T-helper 17 cell (primary cell): ENCODE measurements at places on chromosomes 6 and 20.

DNA sequence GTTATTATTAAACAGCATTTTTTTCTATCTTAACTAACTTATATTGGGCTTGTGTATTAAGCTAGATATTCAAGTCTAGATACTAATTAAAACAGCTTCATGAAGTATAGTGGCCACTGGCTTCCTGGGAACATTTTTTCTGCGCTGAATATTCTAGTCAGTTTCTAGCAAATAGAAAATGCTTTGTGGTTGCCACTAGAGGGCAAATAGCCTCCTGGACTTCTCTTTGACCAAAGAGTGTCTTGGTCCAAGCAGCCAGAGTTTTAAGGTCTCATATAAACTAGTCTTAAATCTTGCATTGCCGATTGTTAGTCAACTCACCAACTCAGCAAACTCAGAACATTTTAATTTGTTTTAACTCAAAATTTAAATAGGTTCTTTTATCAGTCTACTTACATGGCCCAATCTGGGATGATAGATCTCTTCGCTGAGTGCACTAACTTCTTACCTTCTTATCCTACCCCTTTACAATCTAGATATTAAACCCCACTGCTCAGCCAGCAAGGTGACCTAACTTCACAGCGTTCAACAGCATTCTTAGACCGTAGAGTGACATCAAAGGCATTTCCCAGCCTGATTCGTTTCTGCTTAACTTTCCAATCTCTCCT is 24.6 kb upstream of the ID4 start:
- DNase-seq, result no peak

DNA sequence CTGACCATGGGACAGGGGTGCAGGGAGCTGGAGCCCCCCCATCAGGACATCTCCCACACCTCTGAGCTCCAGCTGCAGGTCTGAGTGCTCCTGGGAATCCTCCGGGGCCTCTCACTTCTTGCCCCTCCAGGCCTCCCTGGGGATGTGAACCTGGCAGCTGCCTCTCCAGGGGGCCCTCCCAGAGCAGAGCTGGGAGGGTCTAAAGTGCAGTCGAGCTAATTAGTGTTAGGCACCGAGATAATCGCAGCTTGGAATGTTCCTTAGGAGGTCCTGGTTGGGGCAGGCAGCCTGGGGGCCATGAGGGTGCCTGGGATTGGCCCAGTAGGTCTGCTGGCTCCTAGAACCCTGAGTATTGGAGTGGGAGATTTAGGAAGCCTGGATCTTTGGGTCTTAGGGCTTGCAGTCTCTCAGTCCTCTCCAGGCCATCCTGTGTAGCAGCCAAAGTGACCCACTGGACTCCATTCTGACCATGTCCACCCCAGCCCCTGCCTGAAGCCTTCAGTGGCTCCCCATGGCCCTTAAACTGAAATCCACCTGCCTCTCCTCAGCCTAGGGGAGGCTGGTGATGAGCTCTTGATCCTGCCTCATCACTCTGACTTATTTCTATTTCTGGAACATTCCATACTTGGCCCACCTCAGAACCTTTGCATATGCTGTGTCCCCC is 26.0 kb downstream of the CEBPB start:
- no peak for DNase-seq

DNA sequence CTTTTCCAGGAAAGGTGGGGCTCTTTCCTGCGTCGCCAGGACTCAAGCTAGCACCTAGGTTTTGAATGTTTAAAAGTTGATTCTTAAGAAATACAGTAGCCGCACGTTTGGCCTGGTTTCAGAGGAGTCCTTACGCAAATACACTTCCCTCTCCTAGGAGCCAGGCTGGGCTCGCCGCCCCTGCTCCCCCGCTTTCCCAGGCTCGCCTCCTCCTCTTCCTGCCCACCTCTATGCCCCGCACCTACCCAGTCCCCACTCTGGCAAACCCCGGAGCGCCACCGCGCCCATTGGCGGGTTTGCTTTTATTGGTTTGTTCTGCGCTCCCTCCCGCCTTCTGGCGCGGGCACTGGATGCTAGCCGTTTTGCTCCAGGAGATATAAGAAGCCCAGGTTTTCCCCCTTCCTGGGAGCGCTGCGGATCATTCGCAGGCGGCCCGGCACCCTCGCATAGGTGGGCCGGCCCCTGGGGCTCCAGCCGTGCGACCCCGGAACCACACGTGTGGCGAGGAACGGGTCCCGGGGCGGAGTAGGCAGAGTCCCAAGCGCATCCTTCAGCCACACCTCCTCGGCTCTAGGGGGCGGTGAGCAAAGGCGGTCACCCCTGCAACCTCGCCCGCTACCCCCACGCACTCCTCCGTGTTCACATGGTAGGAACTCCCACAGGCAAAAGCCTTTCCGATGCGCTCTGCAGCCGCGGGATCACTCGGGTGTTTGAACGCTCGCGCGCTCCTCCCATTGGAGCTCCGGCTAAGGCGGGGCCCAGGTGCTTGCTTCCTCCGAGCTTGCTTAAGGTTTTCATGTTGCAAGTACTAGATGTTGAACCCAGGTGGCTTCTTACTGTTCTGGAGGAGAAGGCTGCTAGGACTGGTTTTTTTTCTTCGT is 119.0 kb downstream of the RTN4IP1 start:
- DNase-seq, result peak; percentile 69

DNA sequence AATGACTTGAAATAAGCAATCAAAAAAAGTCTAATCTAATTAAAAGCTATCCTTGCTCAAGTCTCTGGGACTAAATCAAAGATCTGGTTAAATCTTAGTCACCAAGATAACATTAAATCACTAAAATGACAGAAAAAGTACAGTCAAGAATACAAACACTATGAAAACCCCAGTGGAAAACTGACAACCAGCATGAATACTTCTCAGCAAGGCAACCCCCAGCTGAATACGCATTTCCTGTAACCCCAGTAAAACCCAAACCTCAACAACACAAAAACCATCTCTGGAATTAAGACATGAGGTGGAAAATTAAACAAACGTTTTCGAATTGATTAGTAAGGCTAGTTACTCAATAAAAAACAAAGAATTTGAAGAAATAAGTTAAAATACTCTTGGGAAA is 23.7 kb upstream of the ZC3H12D start:
- no peak for DNase-seq

- DNase-seq, result no peak
These were observed 41.4 kb downstream of the KIZ start for GRCh38 chr20:21167261-21167660.

- DNase-seq, result no peak
These were observed 92.4 kb downstream of the COL9A1 start for GRCh38 chr6:70210462-70210861.

- DNase-seq, result no peak
These were observed 1.2 kb downstream of the PM20D2 start for GRCh38 chr6:89146718-89147700.

GRCh38 chr20:57195023-57195422 is 71.4 kb downstream of the BMP7 start:
- no peak for DNase-seq

GRCh38 chr20:47263465-47264084 is 92.9 kb downstream of the ZMYND8 start:
- no peak for DNase-seq

- DNase-seq, result no peak
These were observed 114.8 kb upstream of the SNX9 start for GRCh38 chr6:157708239-157708638.

- DNase-seq, result no peak
These were observed 181.9 kb downstream of the SYNDIG1 start for GRCh38 chr20:24651171-24651975.

- peak; percentile 58 for DNase-seq
These were observed 90.0 kb downstream of the PRND start for GRCh38 chr20:4811661-4812181.

- DNase-seq, result no peak
These were observed 1066.3 kb upstream of the MAP3K7 start for GRCh38 chr6:91653076-91653723.

GRCh38 chr6:116883005-116883404 is 6.0 kb downstream of the RFX6 start:
- DNase-seq, result no peak

- DNase-seq, result no peak
These were observed 912 bp downstream of the SNRNP48 start for GRCh38 chr6:7590918-7591302.

DNA sequence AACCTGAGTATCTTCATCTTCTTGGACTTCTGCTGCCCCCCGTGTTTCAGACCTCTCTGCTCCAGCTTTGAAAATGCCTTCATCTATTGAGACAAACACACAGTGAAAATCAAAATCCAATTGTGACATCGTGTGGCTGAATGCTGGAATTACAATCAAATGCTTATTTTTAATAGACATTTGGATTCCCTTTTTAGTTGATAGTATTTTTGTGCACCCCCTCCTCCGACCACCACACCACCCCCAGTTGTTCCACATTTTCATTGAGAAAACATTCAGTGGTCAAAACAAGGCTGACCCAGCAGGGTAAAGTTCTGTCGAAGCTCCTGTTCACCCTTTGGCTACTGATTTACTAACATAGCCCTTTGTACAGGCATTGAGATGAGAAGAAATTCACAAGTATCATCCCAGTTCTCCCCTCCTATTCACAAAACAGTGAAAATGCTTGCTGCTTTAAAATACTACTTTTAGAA is 79.0 kb downstream of the NRSN1 start:
- DNase-seq, result no peak

DNA sequence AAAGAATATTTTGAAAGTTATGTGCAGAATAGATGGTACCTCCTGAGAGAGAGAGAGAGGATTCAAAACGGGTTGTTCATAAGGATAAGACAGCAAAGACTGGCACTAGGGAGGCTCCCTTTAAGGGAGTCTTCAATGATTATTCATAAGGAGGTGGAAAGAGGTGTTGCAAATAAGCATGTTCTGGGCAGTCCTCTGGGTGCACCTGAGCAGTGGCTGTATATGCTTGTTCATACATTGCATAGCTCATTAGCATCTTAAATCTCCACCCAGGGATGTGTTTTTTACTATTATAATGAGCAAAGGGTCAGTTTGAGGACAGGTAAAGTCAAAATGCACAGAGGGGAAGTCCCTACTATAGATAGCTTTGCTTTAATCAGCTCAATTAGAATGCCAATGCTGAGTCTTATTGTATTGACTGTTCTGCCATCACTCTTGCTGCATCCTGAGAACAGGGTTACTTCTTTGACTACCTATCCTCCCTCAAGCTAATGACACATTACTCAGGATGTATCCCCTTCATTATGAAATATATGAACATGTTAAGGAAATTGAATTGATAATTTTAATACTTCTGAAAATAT is 10.0 kb upstream of the SIRPG start:
- DNase-seq, result no peak

DNA sequence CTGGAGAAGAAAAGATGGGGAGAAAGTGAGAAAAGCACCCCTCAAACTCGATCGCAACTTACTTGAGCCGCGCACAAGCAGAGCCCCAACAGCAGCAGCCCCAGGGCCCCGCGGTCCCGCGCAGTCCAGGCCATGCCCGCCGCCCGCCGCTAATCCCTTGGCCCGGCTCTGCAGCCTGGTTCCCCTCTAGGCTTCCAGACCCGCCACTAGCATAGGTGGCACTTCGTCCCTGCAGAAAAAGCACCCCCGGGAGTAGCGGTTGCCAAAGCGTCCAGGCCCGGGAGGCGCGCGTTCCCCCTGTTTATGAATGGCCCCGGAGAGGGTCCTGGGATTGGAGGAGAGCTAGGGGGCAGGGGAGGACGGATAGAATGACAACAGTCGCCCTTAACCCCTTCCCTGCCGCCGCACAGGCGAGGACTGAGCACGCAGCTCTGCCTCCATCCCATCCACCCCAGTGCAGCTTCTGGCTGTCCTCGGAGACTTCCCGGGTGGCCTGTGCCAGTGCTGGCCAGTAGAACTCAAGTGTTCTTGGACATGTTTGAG is 19.9 kb downstream of the COL9A1 start:
- no peak for DNase-seq

DNA sequence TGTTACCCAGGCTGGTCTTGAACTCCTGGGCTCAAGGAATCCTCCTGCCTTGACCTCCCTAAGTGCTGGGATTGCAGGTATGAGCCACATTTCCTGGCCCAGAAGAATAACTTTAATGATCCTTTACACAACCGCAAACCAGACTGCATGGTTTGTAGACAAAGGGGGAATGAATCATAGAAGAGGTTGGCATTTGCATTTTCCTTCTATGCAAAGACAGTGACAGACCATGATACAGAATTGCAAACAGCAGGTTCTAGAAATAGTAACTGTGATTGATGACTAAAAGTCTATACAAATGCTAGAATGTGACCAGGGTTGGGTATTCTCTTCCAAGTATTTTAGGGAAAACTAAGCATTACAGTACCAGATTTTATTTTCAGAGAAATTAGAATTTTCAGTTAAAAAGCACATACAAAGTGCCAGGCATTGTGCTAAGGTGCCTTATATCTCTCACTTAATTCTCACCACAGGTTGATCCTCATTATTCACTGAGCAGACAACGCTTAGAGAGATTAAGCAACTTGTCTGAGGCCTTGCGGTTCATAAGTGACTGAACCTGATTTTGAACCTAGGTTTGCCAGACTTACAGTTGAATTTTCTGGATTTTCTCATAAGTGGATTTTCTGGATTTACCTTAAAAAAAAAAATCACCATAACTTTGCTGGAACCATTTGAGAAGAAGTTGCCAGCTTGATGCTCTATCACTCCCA is 146.6 kb downstream of the ZFAND3 start:
- no peak for DNase-seq

- no peak for DNase-seq
These were observed 4.1 kb downstream of the ZNFX1 start for GRCh38 chr20:49273696-49274277.

GRCh38 chr20:8914421-8914820 is 154.5 kb upstream of the PLCB4 start:
- DNase-seq, result no peak

DNA sequence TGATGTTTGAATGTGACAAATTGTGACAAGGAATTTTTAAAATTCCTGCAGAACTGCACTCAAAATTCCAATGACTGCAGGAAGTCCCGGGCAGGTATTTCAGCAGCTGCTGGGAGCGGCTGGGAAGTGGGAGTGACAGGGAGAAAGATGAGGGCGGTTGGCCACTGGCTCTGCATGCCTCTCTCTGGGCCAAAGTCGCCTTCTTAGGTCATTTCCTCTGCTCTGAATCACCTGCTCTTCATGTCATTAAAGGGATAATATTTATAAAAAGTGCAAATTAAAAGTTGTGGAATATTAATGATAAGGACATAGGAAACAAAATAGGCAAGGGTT is 43.9 kb downstream of the RAMACL start:
- no peak for DNase-seq

GRCh38 chr6:157144859-157145568 is 178.3 kb downstream of the TMEM242 start:
- DNase-seq, result no peak

DNA sequence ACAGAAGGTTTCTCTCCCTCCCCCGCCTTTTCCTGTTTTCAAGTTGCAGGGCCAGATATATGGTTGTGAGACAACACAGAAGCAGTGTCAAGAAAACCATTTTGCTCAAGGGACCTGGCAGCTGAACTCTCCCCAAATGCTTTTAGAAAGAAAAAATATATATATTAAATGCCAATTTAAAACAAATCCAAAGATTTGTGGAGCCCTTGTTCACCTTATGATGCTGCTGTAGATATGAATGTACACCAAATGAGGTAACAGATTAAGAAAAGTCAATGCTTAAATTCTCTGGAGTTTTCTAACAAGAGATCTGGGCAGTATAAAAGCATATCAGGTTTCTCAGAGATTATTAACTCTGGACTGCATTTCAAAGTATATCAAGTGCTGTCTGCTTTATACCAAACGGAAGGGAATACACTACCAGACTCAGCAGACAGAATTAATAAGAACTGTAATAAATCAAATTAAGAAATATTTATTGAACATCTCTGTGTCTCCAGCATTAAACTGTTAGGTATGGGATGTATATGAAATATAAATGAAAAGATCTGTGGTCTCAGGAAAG is 357.5 kb downstream of the HDGFL1 start:
- DNase-seq, result no peak
